Osteocyte (in vitro differentiated cells): ENCODE measurements at places on chromosomes 11 and 22.

GRCh38 chr11:11779975-11780374, 61.8 kb upstream of the USP47 start:
- no peak for DNase-seq
- H3K27me3 ChIP-seq: peaks cover 63% of the 10 kb centered on the region
- no peaks in the 10 kb centered on the region for H3K36me3 ChIP-seq
- no peak overlapping the region for H3K4me3 ChIP-seq
- no peak overlapping the region for H3K27ac ChIP-seq

- H3K4me3 ChIP-seq: no peak overlapping the region
- H3K27ac ChIP-seq: no peak overlapping the region
- DNase-seq: no peak
- peaks cover 26% of the 10 kb centered on the region for H3K4me1 ChIP-seq
- H3K36me3 ChIP-seq: peaks cover 3% of the 10 kb centered on the region
Measured at GRCh38 chr22:28956506-28956905, 73.1 kb downstream of the ZNRF3 start.

GRCh38 chr22:32725369-32725988, 76.0 kb upstream of the TIMP3 start:
- H3K4me1 ChIP-seq: peaks cover 37% of the 10 kb centered on the region
- H3K27me3 ChIP-seq: no peaks in the 10 kb centered on the region
- no peak overlapping the region for H3K27ac ChIP-seq
- DNase-seq: no peak

DNA sequence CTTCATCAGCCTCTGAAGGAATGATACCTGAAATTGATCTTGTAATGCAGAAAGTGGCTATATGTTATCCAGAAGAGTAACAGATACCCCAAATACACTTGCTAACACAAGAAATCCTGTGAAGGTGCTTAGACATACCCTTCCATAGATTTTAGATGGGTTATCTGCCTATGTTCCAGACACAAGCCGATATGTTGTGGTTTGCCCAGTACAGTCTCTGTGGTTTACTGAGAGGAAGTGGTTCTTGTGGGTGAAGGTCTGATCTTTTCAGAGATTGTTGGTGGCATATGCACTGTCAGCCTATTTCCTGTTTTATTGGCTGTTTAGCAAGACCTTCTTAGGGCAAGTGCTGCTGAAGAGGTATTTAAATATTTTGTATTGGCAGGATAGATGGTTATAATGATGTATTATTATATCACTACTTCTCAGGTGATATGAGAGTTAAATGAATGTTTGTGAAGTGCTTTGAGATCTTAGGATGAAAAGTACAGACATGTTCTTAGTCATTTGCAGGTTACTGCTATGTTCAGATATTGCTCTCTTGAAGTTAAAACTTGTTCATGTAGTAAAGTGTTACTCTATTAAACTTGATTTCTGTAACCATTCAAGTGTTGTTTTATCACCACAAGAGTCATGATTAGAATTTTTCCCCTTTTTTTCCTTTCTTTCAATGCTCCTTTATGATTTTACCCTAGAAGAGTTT, 8.2 kb downstream of the ARHGEF12 start:
- no peak overlapping the region for H3K4me3 ChIP-seq
- peak overlapping the region; percentile 54 for H3K27ac ChIP-seq
- H3K27me3 ChIP-seq: no peaks in the 10 kb centered on the region
- no peak for DNase-seq

- no peak overlapping the region for H3K4me3 ChIP-seq
- peaks cover 50% of the 10 kb centered on the region for H3K27me3 ChIP-seq
- no peaks in the 10 kb centered on the region for H3K36me3 ChIP-seq
- no peaks in the 10 kb centered on the region for H3K4me1 ChIP-seq
- DNase-seq: no peak
Measured at GRCh38 chr22:20641198-20641892, 132.6 kb upstream of the SERPIND1 start.

DNA sequence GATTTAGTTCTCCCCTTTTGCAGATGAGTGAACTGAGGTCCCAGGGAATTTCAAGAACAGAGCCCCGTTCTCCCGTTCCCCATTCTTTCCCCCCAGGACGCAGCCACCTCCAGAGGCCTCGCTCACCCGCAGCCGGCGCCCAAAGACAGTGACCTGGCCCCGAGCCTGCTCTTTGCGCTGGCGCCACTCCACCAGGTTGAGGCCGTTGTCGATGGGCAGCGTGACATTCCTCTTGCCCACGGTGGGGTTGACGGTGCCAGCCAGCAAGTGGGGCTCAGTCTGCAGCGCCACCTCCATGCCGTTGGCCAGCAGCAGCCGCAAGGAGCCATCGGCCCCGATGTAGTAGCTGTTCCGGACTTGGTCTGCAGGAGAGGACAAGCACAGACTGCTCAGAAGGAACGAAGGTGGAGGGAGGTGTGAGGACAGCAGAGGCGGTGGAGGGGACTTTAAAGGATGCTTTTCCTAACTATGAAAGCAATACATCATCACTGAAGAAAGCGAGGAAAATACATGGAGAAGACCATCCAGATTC, 101.4 kb upstream of the NARS2 start:
- H3K36me3 ChIP-seq: peaks cover 16% of the 10 kb centered on the region
- no peaks in the 10 kb centered on the region for H3K27me3 ChIP-seq
- H3K27ac ChIP-seq: no peak overlapping the region
- DNase-seq: no peak
- no peak overlapping the region for H3K4me3 ChIP-seq
- H3K4me1 ChIP-seq: no peaks in the 10 kb centered on the region

- H3K36me3 ChIP-seq: no peaks in the 10 kb centered on the region
- no peaks in the 10 kb centered on the region for H3K4me1 ChIP-seq
- no peak for DNase-seq
- H3K27me3 ChIP-seq: peaks cover 18% of the 10 kb centered on the region
- H3K4me3 ChIP-seq: no peak overlapping the region
Measured at GRCh38 chr11:14182833-14183364, 176.1 kb downstream of the RRAS2 start.

DNA sequence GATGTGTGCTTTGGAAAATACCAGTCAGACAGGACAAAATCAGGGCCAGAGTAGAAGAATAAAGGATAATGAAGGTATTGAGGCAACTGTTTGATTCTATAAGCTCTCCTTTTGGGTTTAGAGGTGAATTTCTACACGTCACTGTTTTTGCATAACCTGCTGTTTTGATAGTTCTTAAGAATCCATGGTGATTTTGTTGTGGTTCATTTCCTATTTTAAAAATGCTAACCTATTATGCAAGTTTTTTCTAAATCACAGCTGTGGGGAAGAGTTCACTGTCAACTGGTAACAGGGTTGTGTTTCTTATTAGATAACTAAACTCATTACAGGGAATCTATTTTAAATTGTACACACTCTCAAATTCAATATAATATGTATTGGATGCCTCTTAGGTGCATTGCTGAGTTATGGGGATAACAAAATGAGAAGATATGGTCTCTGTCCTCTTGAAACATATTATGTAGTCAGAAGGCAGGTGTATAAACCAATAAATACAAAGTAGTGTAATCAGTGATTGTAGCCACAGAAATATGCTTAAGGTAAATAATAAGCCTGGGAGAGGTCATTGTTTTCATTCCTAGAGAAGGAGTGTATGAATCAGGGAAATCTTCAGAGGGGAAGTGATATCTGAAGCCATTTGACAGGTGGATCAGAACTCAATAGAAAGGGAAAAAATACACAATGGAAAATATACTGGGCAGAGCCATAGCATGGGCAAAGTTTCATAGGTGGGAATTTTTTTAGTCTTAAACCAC, 192.5 kb downstream of the FAT3 start:
- H3K27me3 ChIP-seq: no peaks in the 10 kb centered on the region
- no peak overlapping the region for H3K4me3 ChIP-seq
- no peak for DNase-seq
- H3K36me3 ChIP-seq: no peaks in the 10 kb centered on the region
- H3K27ac ChIP-seq: no peak overlapping the region

DNA sequence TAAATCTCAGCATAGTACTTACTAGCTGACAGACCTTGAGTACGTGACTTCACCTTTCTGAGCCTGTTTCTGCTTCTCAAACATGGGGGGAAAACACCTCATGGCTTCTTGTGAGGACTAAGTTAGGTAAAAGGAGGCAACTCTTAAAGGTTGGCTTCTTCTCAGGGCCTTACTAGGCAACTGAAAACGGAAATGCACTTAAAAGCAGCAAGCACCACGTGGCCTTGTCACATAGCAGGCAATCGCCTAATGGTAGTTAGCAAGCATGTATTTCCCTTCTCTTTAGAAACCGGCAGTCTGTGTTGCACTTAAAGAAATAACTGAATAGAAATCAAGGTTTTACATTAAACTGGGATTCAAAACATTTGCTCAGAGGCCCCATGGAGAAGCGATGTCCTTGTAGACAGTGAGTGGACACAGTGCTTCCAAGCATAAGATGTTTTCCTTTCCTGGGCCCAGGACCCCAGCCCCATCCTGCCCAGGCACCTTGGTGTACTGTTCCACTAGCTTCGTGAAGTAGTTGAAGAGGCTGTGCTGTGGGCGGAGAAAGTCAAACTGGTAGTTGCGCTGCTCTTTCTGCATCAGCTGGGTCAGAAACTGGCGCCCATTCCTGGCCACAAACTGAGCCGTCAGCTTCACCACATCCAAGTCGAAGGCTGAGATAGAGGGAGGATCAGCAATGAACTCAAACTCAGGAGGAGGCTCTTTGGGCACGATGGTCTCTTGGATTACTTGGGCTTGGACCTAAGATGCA, 12.1 kb downstream of the SF3A1 start:
- DNase-seq: no peak
- H3K27ac ChIP-seq: no peak overlapping the region
- H3K36me3 ChIP-seq: peaks cover 45% of the 10 kb centered on the region
- no peaks in the 10 kb centered on the region for H3K27me3 ChIP-seq
- H3K4me1 ChIP-seq: peaks cover 2% of the 10 kb centered on the region

DNA sequence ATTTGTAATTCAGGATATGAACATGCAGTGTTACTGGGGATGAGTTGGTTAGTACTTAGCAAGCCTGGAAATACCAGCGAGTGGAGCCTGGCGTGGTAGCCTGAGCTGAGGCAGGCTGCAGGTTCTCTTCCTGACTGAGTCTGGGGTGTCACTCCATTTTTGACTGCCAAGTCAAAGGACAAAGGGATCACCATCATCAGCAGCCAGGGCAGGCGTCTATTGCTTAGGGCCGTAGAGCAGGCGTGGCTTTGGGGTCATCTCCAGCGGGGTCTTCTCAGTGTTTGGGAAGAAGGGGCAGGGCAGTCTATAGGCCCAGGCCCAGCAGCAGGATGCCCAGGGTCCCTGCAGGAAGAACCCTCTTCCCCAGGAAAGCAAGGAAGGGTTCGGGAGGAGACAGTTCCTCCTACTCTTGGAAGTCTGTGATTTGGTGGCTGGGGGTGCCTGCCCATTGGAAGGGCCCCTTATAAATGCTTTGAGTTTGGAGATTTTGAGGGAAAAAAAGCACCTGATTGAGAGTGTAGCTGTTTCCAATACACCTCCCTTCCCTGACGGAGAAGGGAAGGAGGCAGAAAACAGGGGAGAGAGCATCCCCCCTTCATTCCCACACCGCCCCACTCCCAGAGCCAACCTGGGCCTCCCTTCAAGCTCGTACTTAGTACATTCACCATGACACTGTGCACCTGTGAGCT, 51.5 kb upstream of the SPATA19 start:
- H3K27ac ChIP-seq: no peak overlapping the region
- peaks cover 9% of the 10 kb centered on the region for H3K4me1 ChIP-seq
- H3K4me3 ChIP-seq: no peak overlapping the region

DNA sequence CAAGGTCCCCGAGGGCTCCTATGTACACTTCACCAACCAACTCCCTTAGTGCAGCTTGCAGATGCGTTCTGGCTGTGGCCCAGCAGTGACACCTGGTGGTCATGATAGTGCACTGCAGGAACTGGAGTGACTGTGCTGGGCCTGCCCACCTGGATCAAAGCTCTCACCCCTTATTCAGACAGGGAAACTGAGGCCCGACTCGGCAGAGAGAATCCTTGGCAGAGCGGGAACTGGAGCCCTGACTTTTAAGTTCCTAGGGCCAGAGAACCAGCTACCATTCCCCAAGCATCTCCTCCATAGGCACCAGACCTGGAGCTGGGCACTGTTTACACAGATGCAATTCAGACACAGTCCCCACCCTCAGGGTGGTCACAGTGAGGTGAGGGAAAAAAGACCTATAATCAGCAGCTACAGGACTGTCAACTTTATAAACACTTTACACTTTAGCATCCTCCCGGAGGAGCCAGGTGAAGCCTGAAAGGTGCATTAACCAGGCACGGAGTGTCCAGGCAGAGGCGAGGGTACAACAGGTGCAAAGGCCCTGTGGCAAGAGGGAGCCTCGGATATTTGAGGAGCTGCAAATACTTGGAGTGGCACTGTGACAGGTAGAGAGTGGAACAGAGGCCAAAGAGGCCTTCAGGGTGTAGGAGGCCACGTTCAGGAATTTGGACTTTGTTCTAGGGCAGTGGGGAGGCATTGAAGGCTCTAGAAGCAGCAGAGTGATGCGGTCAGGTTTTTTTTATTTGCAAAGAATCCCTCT, 22.0 kb downstream of the RHBDD3 start:
- no peak overlapping the region for H3K4me3 ChIP-seq
- H3K4me1 ChIP-seq: no peaks in the 10 kb centered on the region
- peaks cover 7% of the 10 kb centered on the region for H3K36me3 ChIP-seq
- H3K27ac ChIP-seq: no peak overlapping the region
- no peak for DNase-seq
- H3K27me3 ChIP-seq: peaks cover 20% of the 10 kb centered on the region

DNA sequence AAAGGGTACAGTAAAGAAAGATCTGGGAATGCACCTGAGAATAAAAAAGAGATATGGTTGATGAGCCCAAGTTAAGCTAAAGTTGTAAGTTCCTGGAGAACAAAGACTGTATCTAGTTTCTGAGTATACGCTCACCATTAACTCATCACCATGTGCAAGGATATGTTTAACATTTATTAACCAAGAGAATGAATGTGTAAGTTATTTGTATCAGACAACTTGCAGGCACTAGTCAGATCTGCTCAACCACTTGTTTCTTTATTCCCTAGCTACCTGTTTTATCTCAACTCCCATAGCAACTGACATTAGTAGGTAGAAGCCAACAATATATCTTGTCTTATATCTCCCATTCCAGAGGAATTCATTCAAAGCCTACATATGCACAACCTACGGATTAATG, 74.9 kb upstream of the KCNA4 start:
- no peaks in the 10 kb centered on the region for H3K4me1 ChIP-seq
- H3K27ac ChIP-seq: no peak overlapping the region
- H3K27me3 ChIP-seq: peaks cover 2% of the 10 kb centered on the region
